T-helper 17 cell (primary cell): ENCODE measurements at places on chromosomes 2 and 18.

DNA sequence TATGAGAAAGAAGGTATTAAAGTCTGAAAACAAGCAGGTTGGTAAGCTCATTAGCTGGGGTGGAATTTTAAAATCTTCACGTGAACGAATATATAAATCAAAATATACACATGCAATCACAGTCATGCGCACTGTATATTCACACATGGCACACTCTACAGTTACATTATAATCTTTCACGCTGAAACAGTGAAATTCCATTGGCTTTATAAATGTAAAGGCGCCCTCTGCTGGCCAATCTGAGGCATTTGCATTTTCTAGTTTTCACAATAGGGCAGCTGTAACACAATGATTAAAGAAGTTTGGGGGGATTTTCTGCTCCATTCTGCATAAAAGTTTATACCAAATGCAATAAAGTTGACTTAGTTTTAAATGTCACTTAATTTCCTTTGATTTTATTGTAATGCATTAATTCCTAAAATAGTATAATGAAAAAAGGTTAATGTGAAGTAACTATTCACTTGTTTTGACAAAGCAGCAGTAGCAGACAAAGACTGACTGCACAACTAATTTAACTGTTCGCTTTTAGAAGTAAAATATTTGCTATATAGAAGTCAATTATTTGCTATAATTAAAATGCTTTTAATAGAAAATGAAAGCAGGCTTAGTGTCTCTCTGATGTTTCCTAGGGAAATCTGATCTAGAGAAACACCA lies 17.2 kb downstream of the IFIH1 start:
- DNase-seq = peak; percentile 44

DNA sequence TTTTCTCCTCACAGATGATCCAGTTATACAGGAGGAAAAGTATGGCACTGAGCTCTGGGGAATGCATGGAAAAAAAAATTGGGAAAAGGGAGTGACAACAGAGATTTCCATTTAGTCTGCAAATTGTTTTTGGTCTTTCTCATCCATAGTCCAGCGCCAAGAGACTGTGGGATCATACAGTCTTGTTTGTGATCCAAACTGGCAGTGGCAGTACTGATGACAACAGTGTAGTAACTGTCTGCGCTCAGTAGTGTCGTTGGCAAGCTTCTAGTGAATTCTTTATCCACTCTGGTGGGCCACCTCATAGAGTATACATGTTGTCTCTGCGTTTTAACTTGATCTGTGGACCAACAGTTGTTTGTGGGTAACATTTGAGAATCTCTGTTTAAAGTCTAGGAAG lies 37.9 kb downstream of the GALNT1 start:
- DNase-seq = no peak

- no peak for DNase-seq
These were observed 223.9 kb downstream of the ERBB4 start for GRCh38 chr2:212314680-212315079.

DNA sequence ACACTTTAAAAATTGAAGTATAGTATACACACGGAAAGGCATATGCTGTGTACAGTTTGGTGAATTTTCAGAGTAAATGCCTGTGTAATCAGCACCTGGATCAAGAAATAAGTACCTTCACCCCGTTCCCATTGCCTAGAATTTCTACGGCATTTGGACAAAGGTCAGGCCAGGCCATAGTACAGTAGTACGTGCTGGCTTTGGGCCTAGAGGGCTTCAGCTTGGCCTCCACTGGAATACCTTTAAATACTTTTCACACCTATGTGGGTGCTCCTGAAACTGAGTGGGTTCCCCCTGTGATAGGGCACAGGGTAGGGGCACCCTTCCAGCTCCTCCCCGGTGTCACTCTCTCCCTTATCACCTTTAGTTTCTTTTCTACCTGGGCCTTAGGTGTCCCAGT lies 26.5 kb downstream of the TET3 start:
- no peak for DNase-seq
